ENCODE measurements at places on chromosomes 1 and 21.

DNA sequence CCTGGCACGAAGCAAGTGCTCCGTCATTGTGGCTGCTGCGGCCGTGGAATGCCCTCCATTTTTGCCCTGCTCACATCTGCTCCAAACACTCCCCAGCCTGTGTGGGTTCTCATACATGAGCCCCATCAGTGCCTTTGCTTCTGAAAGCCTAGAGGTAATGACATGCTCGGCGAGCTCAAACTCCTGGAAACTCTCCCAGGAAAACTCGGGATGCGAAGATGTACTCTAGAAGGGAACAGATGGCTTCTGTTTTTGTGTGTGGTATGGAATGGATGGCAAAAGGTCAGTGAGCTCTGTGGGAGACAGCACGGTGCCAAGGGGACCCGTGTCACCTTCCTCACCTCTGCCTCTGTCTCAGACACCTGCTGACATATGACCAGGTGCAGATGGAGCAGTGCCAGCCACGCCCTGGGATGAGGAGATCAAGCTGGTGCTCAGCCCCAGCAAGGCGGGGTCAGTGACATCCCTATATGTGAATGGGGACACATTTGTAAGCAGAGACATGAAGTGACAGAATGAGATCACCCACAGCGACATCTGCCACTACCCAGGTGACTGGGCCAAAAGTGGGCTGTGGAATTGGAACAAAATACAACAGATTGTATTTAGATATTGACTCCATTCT is 84.1 kb upstream of the COX20 start:
- DNase-seq = no peak

GRCh38 chr1:8870616-8871538 is 7.6 kb downstream of the ENO1 start:
- DNase-seq = no peak

- DNase-seq = no peak
Observed at GRCh38 chr1:108892356-108893140, 15.8 kb downstream of the GPSM2 start.

GRCh38 chr1:246427611-246428010 is 79.5 kb downstream of the SMYD3 start:
- DNase-seq = no peak

DNA sequence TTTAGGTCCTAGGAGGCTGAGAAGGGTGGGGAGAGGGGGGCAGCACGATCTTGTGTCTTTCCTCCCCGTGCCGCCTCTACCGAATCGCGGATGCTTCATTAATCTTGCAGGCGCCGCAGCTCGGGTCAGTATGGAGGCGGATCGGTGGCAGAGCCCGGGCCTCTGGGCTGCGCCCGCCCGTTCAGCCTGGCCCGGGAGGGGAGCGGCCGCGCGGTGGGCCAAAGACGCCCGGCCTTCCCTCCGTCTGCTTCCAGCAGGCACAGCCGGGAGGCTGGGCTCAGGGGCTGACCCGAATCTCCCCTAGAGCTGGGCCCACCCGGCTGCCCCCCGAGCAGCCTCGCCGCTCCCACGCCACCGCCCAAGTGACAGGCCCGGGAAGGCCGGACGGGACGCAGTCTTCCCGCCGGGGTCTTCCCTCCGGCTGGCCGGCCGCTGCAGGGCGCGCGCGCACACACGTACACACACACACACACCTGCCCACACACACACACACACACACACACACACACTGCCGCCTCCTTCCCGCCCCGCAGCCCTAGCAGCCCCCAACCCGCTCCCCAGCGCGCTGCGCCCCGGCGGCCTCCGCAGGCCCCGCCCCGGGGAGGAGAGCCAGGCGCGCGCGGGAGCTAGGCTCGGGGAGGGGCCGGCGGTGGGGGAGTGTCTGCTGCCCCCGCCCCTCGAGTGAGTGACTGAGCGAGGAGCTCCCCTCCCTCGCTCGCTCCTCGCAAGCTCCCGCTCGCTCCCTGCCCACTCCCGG is at the start of gene C1orf21:
Gene C1orf21 (plus strand): TSS at position 718 of the 757 bp plus-strand sequence. CDS start 90,481 bp downstream, outside the sequence.
- DNase-seq = peak; percentile 81

DNA sequence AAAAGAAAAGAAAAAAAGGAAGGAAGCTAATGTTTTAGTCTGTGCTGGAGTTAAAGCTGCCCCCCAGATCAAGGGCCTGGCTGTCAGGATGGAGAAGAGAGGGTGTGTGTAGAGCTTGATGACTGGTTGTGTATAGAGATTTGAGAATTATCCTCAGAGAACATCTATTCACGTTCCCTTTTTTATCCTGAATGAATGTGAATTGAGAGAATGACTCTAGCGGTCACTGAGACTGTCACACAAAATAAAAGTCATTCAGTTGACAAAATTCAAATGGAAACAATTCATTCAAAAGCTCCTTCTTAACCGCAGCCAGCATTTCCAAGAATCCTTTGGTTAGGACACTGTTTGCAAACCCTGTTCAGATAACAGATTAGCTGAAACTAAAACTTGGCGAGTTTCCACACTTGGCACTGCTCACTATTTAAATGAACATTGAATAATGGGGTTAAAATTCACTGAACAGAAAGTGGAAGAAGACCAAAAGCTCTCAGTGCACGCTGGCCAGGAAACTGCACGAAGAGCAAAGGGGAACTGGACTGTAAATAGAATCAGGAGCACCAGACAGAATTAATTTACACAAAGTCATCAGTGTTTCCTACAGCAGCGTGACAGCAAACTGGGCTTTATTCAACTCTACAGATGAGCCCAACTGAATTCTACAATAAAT is 13.6 kb upstream of the FAM89A start:
- no peak for DNase-seq

- DNase-seq = peak; percentile 32
Observed at GRCh38 chr1:205287767-205288559, 33.6 kb downstream of the NUAK2 start.

DNA sequence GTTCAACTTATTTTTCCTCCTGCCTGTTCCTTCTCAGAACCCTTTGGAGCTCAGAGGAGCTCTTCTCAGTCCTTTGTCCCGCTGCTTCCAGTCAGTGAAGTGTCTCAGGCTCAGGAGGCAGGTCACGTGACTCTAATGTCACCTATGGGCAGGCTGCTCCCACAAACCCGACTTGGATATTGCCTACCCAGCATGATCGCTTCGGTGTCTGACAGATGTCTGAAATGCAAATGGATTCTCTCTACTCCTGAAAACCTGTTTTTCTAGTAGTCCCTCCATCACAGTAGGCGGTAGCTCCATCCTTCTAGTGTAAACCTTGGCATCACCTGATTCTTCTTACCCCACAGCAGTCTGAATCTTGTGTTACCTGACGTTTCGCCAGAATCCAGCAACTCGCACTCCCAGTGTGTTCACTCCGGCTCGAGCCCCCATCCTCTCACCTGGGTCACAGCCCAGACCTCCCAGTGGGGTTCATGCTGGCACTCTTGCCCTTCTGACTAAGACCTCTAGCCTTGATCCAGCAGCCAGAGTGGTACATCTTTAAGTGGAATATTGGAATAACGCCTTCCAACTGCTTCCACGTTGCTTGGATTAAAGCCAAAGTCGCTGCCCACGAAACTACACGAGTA is 5.4 kb downstream of the PADI6 start:
- DNase-seq = no peak

GRCh38 chr1:42777852-42778251 is 6.9 kb upstream of the TMEM269 start:
- DNase-seq = no peak

DNA sequence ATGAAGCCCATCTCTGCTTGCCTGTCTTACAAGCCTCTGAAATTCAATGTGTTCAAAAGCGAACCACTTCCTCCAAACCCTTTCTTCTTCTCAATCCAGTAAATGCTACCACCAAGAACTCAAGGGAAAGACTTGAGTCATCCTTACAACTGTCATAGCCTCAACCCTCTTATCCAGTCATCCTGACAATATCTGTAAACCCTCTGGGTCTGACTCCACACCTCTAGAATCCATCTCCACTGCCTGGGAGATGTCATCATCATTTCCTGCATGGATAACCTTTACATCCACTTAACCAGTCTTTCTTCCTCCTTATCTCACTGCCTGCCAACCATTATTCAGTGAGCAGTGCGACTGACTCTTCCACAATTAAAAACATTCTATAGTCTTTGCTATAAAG is 441.1 kb downstream of the SETD4 start:
- DNase-seq = no peak

- no peak for DNase-seq
Observed at GRCh38 chr1:9714257-9714718, 62.8 kb downstream of the PIK3CD start.

DNA sequence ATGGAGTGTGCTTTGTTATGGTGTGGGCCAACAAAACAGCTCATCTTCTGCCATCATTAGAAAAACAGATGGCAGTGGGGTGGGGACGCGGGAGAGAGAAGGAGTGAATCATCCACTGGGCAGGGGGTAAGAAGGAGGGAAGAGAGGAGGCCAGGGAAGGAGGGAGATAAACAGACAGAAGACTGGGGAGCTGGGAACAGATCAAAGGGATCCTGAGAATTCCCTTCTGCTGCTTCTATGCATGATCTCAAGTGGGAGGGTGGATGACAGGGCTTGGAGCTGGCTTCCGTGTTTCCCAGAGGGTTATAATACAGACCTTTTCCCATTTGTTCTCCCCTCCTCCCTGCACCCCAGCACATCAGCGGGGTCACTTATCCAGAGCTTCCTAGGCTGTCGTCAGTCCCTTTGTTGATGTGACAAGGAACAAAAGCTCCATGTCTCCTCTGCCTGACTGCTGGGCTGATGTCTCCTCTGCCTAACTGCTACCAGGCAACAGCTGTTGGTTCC is 338.6 kb downstream of the PAPPA2 start:
- DNase-seq = no peak

GRCh38 chr1:175126347-175126746 is 58.7 kb downstream of the TNN start:
- DNase-seq = no peak

- no peak for DNase-seq
Observed at GRCh38 chr1:47533793-47534328, 96.0 kb downstream of the FOXD2 start.

- DNase-seq = no peak
Observed at GRCh38 chr1:110161849-110162248, 11.6 kb downstream of the SLC6A17 start.

DNA sequence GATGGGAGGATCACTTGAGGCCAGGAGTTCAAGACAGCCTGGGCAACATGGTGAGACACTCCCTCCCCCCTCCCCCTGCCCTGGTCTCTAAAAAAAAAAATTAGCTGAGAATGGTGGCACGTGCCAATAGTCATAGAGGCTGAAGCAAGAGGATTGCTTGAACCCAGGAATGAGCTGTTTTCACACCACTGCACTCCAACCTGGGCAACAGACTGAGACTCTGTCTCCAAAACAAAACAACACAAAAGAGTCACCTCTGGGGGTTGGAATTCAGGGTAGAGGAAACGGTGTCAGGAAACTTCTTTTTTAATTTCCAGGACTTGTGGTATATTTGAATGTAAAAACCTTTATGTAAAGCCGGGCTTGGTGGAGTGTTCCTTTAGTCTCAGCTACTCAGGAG is 43.2 kb downstream of the RHOU start:
- no peak for DNase-seq

GRCh38 chr1:16117369-16117768 is 38.5 kb downstream of the EPHA2 start:
- no peak for DNase-seq

DNA sequence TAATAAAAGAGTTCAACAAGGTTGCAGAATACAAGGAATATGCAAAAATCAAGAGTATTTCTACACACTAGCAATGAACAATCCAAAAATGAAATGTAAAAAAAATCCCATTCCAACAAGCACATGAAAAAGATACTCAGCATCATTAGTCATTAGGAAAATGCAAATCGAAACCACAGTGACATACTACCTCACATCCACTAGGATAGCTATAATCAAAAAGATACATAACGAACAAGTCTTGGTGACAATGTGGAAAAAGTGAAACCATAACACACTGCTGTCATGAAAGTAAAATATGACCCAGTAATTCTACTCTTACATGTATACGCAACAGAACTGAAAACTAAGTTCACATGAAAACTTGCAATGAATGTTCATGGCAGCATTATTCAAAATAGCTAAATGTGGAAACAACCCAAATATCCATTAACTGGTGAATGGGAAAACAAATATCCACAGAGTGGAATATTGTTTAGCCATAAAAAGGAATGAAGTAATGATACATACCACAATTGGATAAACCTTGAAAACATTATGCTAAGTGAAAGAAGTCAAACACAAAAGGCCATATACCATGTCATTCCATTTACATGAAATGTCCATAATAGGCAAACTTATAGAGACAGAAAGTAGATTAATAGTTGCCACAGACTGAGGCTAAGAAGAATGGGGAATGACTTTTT is 34.3 kb downstream of the PIK3R3 start:
- DNase-seq = no peak

GRCh38 chr1:157359314-157360022 is 192.8 kb downstream of the FCRL5 start:
- no peak for DNase-seq

DNA sequence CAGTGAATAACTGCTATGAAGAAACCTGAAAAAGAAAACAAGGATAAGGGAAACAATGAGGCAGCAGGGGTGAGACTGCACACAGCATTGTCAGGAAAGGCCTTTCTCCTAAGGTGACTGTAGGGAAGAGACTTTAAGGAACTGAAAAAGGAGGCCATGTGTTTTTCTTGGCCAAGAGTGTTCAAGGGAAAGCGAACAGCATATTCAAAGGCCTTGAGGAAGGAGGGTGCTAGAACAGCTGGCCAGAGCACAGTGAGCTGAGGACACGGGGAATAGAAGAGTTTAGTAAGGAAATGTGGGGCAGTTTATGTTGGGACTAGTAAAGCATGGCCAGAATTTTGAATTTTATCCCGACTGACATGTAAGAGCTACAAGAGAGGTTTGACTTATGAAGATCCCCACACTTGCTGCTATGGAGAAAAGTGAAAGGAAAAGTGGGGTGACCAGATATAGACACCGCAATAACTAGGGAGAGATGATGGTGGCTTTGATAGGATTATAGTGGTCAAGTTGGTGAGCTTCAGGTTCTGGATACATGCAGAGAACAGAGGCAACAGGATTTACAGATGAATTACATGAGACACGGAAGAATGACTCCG is 1.4 kb downstream of the RWDD2B start:
- no peak for DNase-seq

GRCh38 chr1:235421751-235422150 is 54.5 kb downstream of the TBCE start:
- no peak for DNase-seq

GRCh38 chr1:155978325-155978972 is at the start of gene ARHGEF2:
Gene ARHGEF2, minus strand, starts transcription at chr1:155978547. Its CDS starts 120 bp downstream, at chr1:155978427.
- DNase-seq = peak; percentile 55

DNA sequence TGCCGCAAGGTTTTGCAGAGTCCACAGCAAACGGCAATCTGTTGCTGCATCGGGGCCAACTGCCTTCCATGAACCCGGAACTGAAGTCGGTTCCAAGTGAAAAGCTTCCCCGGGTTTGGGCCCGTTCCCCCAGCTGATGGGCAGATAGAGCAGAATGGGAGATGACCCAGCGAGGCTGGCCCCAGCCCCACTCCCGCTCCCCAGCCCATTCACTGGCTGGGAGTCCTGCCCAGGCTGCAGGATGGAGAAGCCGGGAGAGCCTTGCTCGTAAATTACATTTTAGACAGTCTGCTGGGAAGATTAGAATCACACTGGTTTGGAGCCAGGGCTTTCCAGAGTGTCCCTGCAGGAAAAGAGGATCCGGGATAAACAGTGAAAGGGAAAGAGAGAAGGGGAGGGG is 31.6 kb upstream of the PAX7 start:
- DNase-seq = no peak

GRCh38 chr21:17576080-17576835 is 36.4 kb downstream of the BTG3 start:
- DNase-seq = no peak

All from activated gamma-delta T cell (primary cell).